Suprapubic skin (tissue), 4 donors: ENCODE measurements at places on chromosomes 5 and 9.

GRCh38 chr9:15276328-15276938, 30.6 kb downstream of the TTC39B start:
- no peak for DNase-seq

- no peak for DNase-seq
Measured at GRCh38 chr5:58484505-58484904, 6.7 kb upstream of the GAPT start.

DNA sequence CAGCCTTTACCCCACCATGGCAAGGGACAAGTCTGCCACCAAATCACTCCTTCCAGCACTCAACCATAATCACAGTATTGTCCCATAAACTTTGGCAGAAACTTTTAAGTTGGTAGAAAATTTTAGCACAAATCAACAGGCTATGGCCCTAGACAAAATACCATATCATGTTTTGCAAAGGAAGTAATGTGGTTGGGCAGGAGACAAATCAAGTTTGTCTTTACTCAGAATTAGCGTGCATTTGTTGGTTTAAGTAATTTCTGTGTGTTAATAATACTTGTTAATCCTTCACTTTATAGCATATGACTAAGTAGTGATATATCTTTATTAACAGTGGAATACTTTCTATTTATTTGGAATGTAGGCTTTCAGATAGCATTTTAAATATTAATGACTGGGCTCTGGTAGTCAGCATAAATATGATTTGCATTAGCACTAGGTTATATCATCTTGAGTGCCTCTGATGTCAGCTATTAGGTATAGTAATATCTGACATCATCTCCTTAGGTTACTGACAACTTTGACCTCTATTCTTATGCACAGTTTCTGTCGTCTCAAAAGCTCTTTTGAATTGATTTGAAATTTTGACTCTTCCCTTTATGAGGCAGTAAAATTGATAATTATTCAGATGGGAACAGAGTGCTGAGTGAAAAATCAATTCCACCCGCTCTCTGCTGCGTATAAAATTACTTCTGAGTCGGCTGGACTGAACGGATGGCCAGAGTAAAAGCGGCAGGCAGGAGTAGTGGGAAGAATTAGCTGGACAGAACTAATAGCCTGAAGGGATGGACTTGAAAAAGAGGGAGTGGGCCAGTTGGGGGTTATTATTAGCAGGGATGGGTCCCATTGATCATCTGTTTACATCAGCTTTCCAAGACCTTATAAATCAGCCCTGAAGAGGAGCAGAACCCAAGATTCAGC, 40.1 kb upstream of the TLX3 start:
- no peak for DNase-seq

- no peak for DNase-seq
Measured at GRCh38 chr9:107690021-107690420, 200.5 kb upstream of the KLF4 start.

DNA sequence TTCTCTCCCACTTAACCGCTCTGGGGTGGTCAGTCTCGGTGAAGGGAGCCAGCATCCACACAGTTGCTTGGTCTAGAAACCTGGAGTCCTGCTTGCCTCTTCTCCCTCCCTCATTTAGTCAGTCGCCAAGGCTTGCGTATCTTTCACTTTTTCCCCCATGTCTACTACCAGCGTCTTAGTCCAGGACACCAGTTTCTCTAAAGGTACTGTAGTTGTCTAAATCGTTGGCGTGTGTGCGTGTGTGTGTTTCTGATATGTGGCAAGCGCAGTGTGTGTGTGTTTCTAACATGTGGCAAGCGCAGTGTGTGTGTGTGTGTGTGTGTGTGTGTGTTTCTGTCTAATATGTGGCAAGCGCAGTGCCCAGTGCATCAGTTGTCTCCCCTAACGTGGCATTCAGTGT, 641 bp downstream of the ATP6V1G1 start:
- no peak for DNase-seq

DNA sequence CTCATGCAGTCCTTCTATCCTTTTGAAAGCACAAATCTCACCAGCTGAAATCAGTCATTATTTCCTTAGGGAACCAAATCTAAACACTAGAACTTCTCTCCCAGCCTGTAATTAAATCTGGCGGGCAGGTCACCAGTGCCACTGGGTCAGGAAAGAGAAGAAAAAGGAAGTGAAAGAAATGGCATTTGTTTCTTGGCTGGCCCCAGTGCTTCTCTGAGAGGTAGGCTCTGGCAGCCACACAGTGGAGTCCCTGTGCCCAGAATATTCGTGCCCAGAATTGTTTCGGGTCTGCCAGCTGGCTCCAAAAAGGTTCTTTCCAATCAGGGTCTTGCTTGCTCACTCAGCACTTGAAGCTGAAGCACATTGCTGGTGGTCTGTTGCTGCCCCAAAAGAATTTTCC, 133.9 kb upstream of the MTAP start:
- no peak for DNase-seq

GRCh38 chr5:143140492-143141203, 262.8 kb downstream of the NR3C1 start:
- no peak for DNase-seq

DNA sequence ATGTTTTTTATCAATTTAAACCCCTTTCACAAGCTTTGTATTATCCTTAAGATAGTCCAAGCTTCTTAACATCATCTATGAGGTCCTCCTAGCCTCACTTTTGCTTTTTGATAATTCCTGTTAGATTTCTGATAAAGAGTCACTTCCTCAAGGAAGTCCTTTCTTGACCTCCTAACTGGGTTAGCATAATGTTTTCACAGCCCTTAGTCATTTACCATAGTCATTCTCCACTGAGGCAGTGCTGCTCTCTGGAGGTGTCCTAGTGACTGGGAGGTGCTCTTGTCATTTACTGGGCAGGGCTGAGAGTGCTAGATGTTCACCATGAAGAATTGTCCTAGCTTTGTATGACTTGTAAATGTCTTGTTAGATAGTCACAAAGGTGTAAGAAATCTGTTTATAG, 26.4 kb downstream of the TNPO1 start:
- DNase-seq: no peak

DNA sequence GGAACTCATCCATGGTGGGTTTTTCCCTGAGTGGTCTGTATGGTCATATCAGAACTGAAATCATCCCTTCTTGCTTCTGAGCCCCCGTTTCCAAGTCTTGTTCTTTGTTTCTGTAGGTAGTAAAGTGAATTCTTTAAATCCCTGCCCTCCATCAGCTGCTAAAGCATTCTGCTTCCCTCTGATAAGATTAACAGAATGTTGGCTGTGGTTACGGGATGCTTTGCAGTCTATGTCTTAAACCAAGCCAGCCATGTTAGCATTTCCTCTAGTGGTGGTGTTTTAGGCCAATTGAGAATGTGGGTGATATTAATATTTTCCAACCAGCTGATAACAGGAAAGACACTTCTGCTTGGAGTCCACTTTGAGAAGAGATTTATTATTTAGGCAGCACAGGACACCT, 22.0 kb upstream of the KCNIP1 start:
- no peak for DNase-seq

- no peak for DNase-seq
Measured at GRCh38 chr9:8750639-8751051, 951.1 kb upstream of the DMAC1 start.

GRCh38 chr5:125298746-125299379, 552.4 kb upstream of the ZNF608 start:
- no peak for DNase-seq

GRCh38 chr5:68219161-68219816, 3.7 kb downstream of the PIK3R1 start:
- no peak for DNase-seq

- DNase-seq: no peak
Measured at GRCh38 chr9:72958485-72959281, 5.8 kb upstream of the ALDH1A1 start.

DNA sequence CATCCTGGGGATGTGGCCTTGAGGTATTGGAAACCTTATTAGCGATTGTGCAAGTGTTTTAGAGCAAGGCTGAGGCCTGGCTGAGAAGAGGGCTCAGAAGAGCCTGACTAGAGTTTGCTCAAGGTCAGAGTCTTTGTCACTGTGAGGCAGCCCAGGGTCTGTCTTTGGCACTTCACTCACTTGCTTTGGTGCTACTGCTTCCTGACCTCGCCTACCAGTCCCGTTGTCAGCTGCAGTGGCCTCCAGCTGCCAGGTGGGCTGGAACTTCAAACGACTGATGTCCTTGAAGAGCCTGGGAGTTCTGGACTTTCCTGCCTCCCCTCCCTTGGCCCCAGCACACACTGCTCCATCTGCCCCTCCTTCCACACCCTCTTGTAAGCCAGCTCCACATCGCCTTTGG, 228.0 kb downstream of the SNX18 start:
- no peak for DNase-seq

GRCh38 chr9:89522959-89523285, 25.0 kb upstream of the SEMA4D start:
- DNase-seq: no peak

GRCh38 chr5:56305001-56305950, 72.1 kb upstream of the ANKRD55 start:
- DNase-seq: no peak

- no peak for DNase-seq
Measured at GRCh38 chr5:123155446-123155960, 66.5 kb downstream of the PRDM6 start.

- no peak for DNase-seq
Measured at GRCh38 chr9:6999794-7000193, 242.0 kb downstream of the KDM4C start.

DNA sequence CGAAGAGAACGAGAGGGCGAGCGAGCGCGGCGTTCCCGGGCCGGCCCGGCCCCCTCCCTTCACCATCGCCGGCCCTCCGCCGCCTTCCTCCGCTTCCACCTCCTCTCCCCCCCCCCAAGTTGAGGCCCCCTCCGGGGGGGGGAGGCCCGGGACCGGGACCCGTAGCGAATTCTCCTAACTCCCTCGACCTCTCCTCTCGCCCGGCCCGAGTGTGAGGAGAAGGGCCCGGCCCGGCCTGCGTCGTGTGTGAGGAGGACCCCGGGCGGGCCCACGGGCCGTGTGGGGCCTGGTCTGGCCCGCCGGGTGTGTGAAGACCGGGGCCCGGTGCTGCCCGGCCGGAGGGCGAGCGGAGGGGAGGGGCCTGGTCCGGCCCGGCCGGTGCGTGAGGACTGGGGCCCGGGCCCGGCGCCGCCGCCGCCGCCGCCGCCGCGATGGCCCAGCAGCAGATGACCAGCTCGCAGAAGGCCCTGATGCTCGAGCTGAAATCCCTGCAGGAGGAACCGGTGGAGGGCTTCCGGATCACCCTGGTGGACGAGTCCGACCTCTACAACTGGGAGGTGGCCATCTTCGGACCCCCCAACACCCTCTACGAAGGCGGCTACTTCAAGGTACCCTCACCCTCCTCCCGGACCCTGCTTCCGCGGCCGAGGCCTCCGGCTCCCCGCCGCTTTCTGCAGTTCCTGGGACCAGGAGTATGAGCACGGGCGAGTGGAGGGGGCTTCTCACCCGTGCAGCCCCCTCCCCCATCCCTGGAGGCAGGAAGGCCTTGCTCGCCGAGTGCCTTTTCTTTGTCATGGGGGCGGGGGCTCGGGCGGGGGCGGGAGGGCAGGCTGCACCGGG, 587 bp downstream of the UBE2R2 start:
- peak; percentile 85 for DNase-seq

GRCh38 chr5:172549696-172550095, 91.4 kb upstream of the NEURL1B start:
- DNase-seq: no peak

DNA sequence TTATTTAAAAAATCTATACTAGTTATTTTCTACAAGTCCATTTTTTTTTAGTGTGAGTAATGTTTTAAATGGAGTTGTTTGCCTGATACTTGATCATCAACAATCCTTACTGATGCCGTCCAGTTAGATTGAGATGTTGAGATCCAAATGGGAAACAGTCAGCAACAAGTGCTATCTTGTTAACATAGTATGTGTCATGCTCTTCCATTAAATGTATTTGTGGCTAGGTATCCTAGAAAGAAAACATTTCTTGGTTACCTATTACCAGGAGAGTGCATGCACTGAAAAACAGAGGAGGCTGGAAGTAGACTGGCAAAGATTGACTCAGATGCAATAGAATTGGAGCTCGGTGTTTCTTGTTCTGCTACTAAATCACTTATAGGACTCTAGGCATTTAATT, 123.4 kb upstream of the MAN2A1 start:
- no peak for DNase-seq

GRCh38 chr5:132267931-132268768, 10.7 kb downstream of the PDLIM4 start:
- no peak for DNase-seq

DNA sequence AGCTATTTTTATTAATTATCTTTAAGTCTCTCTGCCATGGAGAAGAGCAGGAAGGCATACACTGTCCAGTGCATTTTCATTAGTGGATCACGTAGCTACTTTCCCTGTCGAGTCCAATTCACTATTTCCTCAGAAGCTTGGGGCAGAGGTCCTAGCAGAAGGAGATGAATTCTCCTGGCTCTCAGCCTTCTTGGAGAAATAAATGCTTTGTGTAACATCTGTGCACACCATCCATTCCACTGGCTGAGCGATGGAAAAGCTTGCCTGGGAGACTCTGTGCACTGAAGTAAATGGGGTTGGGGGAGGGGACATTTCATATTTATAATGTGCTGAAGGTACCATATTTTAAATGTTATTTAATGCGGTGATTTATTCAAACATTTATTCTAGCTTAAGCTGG, 23.4 kb downstream of the PROP1 start:
- no peak for DNase-seq

GRCh38 chr9:96148634-96149532, 153.1 kb downstream of the HSD17B3 start:
- no peak for DNase-seq
